ENCODE measurements at places on chromosomes 3 and 15.

DNA sequence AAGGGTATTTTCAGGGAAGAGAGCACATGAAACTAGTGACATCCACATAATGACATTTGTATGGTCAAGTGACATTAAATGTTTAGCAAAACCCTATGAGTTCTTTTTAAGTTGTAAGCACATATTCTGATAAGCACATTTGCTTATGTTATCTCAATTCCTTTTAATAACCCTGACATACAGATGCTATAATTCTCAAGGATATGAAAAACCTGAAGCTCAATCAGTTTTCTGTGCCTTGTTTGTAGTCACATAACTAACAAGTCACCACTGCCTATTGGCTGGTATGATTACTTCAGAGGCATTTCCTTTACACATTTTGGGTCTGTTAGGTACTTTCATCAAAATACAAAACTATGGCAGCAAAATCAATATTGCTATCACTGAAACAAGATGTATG lies 74.1 kb downstream of the FAIM start:
- no peak for ATAC-seq

- ATAC-seq = no peak
Measured at GRCh38 chr3:32256206-32256605, 17.7 kb downstream of the CMTM8 start.

DNA sequence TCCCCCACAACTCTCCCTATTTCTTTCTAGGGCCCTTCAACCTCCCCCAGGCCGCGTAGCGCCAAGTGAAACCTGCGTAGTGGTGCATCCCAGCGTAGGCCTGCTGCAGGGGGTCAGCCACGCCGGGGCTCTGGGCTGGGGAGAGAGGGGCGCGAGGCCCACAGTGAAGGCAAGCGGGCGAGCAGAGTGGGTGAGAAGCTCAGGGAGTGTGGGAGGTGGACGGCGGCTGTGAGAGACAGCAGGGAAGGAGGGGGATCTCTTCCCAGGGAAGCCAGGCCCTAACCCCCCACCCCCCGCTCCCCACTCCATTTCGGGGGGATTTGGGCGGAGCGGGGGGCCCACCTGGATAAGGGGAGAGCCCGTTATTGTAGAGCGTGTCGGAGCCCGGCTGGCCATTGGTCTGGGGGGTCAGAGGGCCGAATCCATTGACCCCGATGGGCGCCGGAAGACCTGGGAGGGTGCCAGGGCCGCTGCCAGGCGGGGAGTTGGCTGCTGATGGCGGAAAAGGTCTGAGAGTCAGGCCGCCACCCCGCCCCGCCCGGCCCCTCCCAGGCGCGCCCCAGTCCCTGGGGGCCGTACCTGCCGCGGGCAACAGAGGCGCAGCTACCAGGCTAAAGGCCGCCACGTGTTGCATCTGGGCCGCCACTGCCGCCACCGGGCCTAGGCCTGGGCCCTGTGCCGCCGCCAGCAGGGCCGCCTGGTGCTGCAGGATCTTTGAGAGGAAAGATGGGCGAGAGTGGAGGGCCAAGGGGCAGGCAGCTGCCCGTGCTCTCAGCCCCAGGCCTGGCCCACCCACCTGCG lies 16.6 kb upstream of the PARP6 start:
- no peak for ATAC-seq

DNA sequence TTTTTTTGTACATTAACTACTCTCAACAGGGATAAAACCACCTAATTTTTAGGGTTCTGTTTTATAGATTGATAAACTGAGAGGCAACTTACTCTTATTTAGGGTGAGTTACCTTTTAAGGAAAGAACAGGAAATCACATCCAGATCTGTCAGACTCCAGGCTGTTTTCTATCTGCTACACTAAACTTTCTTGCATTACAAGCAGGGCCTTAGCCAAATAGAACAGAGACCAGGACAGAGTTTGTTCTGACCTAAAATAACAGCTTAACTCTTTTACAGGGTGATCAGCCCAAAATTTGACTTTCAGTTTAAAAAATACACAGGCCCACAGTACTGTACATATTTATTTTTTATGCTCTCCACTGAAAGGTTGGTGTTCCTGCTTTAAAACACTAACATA lies 38.6 kb downstream of the SGO1 start:
- no peak for ATAC-seq

DNA sequence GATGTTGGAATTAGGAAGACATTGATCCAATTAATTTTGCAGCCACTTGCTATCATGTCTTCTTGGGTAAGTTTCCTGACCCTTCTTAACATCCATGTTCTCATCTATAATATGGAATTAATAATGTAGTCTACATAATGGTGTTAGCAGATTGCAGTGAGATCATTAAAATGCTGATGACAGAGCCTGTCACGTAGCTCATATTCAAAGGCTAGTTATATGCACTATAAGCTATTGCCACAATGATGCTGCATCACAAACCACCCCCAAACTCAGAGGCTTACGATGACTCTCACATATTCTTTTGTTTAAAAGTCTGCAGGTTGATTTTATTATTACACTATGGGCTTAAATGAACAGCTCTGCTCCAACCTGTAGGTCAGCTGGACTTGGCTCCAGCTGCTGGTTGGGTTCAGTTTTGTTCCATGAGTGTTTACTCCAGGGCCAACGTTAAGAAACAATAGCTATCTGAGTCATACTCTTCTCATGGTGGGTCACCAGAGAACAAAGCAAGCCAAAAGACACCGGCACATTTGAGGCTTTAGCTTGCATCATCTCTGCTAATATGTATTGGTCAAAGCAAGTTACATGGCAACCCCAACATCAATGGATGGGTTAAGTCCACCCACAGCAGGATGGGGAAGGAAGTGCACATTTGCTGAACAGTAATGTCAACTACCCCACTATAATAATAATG lies 250.0 kb upstream of the SLCO3A1 start:
- ATAC-seq = no peak

DNA sequence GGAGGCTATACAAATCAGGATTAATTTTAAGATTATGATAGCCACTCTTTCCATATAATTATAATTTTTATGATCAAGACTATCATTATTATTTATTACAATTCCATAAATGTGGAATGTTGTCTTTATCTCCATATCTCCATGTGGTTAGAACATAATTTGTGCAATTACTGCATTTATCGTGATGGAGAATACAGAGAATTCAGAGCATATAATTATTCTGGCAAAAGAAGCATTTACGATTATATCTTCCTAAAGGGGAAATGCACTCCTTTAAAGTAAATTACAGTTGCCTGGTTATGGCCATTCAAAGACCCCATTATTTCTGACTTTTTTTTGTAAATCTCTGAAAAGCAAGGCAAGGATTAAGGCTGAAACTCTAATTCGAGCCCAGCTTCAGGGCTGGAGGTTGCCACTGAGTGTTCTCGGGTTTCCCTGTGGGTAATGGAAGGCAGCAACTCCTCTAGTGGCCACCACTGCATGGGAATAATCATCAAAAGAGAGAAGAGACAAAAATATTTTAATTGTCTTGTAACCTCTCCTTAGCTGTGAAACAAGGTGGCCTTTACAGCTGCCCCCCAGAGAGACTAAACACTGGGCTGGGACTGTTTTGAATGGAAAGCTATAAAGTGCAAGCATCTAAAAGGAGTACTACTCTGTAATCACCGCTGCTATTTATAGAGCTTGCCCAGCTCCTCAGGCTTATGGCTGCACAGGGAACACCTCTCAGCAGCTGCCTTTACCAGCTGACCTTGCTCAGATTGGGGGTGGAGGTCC lies 59.8 kb upstream of the PRTG start:
- ATAC-seq = peak; percentile 73

DNA sequence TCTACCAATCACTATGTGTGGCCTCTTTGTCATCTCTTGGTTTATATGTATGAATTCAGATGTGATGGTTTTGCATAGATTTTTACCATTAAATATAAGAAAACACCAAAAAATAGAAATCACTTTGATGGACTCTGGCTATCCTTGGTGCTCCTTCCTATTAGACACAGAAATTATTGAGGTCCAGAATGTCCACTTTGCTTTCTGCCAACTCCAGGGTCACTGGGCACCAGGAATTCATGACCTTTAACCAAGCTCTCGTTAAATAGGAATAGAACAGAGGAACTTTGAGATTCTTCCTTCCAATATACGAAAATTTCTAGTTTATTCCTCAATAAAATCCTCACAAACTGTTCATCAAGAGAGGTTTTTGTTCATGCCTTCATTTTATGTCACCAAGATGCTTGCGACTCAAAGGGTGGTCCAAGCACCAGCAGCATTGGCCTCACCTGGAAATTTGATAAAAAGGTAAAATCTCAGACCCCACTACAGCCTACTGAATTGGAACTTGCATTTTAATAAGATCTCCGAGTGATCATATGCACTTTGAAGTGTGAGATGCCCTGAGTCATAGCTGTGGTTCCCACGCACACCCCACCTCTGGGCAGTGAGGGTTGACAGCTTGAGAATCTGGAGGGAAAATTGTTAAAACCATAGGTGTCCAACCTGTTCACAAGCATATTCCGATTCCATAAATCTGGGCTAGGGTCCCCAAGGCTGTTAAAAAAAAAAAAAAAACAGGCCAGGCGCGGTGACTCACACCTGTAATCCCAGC lies 286.6 kb downstream of the IL5RA start:
- ATAC-seq = no peak

GRCh38 chr15:25862071-25862471 lies 1.1 kb downstream of the ATP10A start:
- ATAC-seq = no peak

DNA sequence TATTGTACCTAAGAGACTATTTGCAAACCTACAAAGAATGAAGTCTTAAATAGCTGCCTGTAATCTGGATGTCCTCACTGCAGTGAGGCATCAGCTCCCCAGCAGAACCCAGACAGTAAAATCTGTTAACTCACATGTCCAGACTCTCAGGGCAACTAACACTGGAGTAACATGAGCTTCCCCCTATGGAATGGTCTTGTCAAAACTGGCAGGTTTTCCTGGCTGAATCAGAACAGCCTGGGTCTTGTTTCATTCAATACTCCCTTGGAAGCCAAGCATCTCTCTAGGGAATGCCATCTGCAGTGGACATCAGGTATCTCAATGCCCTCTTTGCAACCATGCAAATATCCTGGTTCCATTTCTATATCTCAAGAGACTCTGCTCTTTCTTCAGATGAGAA lies 24.4 kb downstream of the PTPN9 start:
- peak; percentile 96 for ATAC-seq

DNA sequence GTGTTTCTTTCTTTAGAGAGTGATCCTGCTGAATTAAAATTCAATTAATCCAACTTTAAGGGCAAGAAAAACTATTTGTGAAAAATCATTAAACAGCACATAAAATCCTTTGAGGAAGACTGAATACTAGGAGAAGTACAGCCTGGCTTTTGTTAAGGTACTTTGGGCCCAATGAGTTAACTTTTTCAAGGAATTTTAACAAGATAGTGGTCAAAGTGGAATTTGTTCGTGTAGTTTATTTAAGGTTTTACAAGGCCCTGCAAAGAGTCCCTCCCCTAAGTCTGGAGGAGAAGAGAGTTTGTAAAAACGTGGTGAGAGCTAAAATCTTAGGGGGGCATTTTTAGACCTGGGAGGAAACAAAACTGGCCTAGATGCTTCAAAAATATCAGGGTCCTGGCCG lies 26.0 kb upstream of the TRIM71 start:
- no peak for ATAC-seq

GRCh38 chr15:69704700-69705099 lies 252.1 kb downstream of the RPLP1 start:
- no peak for ATAC-seq

- no peak for ATAC-seq
Measured at GRCh38 chr3:67294341-67294740, 296.2 kb downstream of the KBTBD8 start.

DNA sequence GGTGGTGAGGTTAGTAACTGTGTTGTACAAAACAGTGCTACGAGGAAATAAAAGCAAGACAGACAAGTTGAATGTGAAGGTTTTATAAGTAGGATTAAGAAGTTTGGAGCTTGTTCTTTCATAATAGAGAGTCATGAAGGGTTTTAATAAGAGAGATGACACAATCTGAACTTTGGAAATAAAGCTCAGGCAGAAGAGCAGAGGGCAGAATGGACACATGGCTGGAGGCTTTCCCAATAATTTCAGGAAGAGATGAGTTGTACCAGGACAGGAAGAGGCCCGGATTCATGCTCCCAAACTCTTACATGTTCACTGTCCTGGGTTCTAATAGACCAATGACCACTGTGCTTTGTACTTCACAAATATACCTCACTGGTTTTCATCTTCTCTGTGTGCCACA lies 194.8 kb downstream of the SLC9A9 start:
- ATAC-seq = no peak

Data from SK-N-SH treated with all-trans-retinoic acid at 6 μM for 48 hours (cell line).